ENCODE measurements at places on chromosomes 6 and 20.

GRCh38 chr6:27957516-27957915 is 475 bp downstream of the OR2B6 start:
- no peak for DNase-seq

GRCh38 chr20:7608250-7608649 is 332.0 kb downstream of the HAO1 start:
- DNase-seq: no peak

GRCh38 chr6:134267917-134268361 is 50.0 kb downstream of the SGK1 start:
- DNase-seq: peak; percentile 57

DNA sequence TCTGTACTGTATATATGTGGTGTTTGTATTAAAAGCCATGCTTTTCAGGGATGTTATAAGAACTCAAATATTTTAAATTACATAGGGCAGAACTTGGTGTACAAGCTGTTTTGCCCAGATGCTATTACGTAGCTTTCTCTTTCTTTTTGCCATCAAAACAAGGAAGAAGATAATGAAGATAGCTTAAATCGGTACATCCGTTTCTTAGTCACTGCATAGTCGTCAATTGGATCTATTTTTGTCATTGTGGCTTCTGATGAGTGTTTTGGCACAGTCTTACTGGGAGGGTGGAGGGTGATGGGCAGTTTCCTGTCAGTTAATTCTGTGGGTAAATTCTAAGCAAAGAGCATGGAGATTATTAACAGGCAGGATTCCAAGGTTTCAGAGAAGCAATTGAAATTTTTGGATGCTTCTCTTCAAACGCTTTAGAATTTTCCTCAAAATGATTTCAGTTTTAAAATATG is 649.1 kb upstream of the GJE1 start:
- no peak for DNase-seq

DNA sequence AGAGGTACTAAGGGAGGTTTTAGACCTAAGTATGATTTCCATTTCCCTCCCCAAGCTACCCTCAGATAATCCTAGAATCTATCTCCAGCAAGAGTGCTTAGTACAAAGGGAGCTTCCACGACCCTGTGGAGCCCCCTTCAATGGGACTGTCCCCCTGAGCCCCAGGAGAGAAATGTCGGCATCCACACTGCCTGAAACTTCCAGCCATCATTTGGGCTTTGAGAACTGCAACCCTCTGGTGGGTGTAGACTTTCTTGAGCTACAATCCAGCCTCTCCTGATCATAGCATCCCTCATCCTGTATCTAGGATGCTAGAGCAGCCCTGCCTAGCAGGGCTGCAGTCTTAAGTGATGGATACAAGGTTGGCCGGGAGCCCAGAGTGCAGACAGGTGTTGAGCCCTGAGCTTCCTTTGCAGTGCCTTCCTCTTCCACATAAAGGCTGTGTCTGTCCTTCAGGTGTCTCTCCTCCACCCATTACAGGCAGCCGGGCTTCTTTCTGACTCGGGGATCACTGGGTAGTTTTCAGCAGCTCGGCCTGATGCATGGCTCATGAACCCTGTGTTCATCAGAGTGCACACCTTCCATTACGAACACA is 424.5 kb downstream of the PREX1 start:
- DNase-seq: no peak

GRCh38 chr20:33291830-33292355 is 8.9 kb downstream of the BPIFB1 start:
- peak; percentile 57 for DNase-seq

DNA sequence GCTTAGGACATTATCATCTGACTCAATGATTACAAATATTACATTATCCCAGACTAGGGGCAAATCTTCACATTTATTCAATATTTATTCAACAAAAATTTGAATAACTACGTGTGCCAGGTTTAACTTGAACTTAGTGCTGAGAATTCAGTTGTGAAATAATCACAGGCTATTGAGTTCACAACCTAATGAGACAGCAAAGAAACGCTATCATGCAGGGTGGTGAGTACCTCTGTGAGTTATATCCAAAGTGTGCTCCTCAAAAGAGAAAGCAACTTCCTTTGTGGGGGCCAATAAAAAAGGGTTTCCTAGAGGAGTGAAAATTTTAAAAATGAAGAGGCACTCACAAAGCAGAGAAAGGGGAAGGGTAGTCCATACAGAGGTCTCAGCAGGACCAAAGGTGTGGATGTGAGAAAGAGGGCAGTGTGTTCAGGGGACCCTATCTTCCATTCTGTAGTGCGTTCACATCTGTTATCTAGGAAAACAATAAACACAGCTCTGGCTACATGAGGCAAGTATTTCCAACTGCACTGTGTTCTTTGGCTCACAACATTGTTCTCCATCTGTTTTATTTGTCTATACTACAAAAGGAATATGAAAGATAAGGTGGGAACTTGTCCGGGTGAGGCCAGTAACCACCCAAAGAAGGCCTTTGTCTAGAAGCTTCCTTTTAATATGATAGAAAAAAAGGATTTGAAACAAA is 155.4 kb upstream of the MARCKS start:
- DNase-seq: no peak

DNA sequence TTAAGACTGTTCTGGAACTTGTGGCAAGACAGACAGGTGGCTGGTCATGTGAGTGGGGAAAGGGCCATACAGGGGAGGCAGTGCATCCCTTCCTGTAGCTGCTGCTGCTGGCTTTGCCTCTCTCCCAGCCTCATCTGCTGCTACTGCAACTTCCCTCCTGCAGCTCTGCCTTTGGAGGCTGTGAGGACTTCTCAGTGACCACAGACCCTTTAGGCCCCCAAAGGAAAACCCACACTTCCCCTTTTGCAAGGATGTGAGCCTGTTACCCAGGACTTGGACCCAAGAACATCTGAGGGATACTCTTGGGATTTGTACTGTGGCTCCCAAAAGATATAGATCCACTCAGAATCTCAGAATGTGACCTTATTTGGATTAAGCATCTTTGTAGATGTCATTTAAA is 91.0 kb downstream of the TMEM170B start:
- DNase-seq: no peak

DNA sequence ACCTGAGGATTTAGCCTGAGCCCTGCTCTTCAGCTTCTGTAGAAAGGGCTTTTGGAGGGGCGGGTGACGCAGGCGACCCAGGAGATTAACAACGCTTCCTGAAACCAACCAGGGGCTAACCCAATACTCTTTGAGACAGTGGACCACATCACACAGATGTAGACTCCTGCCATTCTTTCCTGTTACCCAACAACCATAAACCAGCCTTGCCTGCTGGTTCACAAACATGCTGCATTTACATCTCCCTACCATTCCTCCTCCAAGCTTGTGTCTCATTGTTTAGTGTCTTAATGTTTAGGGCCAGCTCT is 28.3 kb downstream of the PPP1R16B start:
- DNase-seq: no peak

DNA sequence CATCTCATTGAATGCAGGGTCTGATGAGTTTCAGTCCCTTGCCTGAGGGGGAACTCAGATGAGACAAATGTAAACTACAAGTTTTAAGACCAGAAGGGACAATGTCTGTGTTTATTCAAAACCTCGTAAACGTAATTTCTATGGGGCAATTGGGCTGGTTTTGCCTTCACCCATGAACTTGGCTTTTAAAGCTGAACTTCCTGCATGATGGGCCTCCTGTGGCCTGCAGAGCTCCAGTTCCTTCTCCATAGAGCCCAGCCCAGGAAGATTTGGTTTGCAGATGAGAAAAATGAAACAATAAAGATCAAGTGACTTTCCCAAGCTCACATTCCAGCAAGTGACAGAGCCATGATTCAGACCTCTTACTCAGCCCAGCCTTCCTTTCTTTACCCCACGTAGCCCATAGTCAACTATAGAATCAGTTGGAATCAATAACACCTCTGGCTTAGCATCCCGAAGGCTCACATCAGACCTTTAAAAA is 612.3 kb downstream of the UTRN start:
- no peak for DNase-seq

GRCh38 chr6:162147805-162148204 is 579.8 kb downstream of the PRKN start:
- no peak for DNase-seq

- no peak for DNase-seq
These were observed 9.9 kb upstream of the HEBP2 start for GRCh38 chr6:138393871-138394783.

GRCh38 chr20:34299556-34300255 is 3.4 kb downstream of the AHCY start:
- no peak for DNase-seq

- no peak for DNase-seq
These were observed 145.4 kb upstream of the BTBD3 start for GRCh38 chr20:11772226-11772730.

DNA sequence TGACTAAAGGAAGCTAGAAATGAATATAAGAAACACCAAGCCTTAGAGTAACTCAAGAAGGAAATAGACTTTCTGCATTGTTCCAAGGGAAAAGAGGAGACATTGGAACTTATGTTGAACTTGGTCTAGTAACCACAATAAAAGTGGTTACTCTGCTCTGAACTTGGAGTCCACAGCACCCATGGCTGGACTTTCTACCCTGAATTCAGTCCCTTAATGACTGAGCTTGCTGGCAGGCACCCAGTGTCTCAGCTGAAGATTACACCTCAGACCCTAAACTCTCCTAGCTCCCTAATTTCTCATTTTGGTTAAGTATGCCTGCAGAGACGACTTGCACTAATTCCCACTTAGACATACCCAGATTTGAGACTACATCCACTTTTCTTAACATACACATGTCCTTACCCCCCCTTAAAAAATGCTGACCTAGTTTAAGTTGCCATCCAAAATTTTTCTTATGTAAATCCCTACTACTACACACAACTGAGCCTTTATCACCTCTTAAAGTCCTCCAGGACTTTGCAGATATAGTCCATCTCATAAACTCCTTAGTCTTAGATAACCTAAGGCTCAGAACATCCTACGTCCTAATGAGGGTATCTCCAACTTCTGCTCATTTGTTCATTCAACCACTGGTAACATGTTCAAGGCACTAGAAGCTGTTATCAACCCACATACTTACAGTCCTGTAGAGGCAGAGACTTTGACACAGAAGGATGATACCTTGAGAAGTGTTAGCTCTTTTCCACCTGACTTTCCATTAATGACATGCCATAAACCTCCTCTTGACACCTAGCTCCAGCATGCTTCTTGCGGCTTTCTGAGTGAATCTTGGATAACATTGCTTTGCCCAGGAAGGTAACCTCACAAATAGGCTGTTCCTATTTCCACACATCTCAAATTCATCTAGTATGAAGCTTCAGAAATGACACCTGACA is 129.8 kb downstream of the ALDH8A1 start:
- no peak for DNase-seq

- DNase-seq: no peak
These were observed 101.2 kb downstream of the DTNBP1 start for GRCh38 chr6:15561447-15562199.

- no peak for DNase-seq
These were observed 3.7 kb upstream of the LPIN3 start for GRCh38 chr20:41336711-41337492.

DNA sequence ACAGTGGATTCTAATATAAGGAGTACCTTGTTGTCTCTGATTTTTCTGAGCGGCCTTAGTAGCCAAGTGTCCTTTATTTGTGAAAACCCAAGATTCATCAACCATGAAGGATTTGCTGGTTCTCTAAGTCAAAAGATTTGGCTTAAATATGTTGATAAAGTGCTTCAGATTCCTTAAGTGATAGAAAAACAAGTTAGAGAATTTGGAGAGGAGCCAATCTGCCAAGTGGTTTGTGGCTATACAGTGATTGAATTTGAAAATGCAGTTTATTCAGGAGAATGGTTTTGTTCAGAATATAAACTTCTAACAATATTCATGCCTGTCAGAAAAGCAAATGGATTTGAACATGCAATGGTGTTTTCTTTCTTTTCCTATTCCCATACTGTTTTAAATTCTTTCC is 54.8 kb downstream of the CAP2 start:
- DNase-seq: no peak

- DNase-seq: no peak
These were observed 110.1 kb downstream of the KIF13A start for GRCh38 chr6:17877196-17877894.

GRCh38 chr20:61054411-61054810 is 197.7 kb upstream of the CDH4 start:
- no peak for DNase-seq

GRCh38 chr6:47727391-47727790 is 29.0 kb downstream of the ADGRF4 start:
- DNase-seq: no peak

DNA sequence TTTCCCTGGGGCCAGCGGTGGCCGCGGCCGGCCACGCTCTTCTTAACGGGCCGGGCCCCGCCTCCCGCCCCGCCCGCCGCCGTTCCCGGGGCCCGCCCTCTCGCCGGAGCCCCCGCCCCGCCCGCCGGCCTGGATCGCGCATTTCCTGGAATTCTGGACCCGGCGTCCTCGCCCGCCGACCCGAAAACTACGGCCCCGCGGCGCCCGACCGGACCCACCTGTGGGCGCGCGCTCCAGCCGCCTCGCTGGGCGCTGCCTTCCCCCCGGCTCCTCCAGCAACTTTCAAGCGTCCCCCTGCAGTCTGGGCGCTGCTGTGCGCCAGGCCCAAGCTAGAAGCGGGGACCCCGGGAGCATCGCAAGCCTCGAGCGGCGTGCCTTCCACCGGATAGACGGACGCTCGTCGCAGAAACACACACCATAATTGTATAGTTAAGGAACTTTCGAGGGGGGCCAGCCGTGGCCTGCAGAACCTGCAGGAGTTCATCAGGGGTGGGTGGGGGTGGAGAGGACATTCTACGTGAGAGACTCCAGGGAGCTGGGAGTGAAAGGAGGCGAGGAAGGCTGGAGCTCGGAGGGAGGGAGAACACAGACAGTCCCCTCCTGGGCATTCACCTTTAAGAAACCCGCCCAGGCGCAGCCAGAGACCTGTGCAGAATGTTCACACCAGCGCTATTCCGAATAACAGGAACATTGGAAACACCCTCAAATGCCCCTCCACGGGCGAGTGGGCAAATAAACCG is at the start of gene ADA:
TSS of gene ADA (minus strand) at position 16 of the 740 bp plus-strand sequence. CDS start 92 bp downstream, outside the sequence.
- DNase-seq: no peak

- DNase-seq: no peak
These were observed 149.1 kb downstream of the RIMS1 start for GRCh38 chr6:72035486-72035885.

- no peak for DNase-seq
These were observed 34.6 kb downstream of the REPS1 start for GRCh38 chr6:138953451-138953850.

GRCh38 chr6:154962753-154963152 is 32.4 kb upstream of the TIAM2 start:
- DNase-seq: no peak

- DNase-seq: no peak
These were observed 16.2 kb downstream of the SUN5 start for GRCh38 chr20:32988008-32988407.

DNA sequence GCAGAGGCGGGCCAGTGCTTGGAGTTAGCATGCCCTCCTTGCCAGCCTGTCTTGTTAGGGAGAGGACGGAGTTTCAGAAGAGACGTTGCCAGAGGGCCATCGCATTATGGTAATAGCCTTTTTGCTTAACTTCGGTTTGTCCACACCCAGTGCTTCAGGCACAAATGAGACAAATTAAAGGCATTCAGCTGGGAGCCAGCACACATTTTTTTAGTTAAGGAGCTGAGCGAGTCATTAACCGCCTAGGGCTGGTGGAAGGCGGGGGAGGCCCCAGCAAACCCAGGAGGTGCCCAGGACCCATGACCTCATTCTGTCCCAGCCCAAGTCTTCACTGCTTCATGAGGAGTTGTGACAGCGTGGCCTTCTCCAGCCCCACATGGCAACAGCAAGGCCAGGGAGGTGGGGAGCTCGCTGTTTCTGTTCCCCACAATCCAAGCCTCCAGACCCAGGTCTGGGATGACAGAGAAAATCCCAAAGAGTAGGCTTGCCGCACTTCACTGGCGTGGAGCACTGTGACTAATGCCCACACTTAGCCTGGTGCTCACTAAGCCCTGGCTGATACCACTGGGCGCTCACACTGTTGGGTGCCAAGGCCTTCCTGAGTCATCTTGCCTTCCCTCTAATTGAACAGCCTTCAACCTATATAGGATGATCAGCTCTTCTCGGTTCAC is 237.1 kb downstream of the ANKRD60 start:
- no peak for DNase-seq

All from H1 (cell line).